Jurkat, Clone E6-1 (cell line): ENCODE measurements at places on chromosomes 5 and 9.

GRCh38 chr9:12863618-12864017 lies 88.8 kb downstream of the LURAP1L start:
- DNase-seq: no peak

GRCh38 chr5:139788294-139788910 lies 7.2 kb upstream of the PSD2 start:
- no peak for DNase-seq

DNA sequence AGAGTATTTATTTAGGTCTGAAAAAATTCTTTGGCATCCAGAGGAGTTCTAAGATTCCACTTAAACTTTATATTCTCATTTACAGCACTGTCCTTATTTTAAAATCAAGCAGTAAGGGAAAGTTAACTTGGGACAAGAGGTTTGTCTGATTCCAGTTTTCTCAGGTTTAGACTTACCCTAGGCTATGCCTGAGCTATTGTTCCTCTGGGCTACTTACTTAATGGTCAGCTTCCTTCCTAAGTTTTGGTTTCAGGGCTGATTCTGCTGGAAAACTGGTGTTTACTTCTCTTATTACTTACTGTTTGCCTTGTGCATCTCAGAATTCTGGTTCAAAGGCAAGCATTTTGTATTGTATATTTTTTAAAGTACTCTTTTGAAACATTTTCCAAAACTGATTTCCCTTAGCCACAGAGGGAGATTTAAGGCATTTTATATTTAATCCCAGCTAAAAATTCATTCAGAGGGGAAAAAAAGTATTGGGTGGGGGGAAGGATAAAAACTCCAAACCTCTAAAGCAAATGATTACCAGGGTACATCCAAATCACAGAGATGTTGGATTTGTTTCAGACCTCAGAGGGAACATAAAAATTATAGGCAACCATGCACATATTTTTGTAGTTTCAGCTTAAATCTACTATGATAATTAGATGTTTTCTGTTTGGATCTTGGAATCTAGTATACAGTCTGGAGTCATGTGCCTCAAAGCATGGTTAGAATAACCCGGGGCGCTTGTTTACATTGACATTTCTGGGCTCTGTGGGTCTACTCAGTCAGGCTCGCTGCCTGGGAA lies 290.0 kb downstream of the ARHGAP26 start:
- DNase-seq: no peak

GRCh38 chr5:44542470-44542869 lies 153.2 kb upstream of the FGF10 start:
- no peak for DNase-seq

DNA sequence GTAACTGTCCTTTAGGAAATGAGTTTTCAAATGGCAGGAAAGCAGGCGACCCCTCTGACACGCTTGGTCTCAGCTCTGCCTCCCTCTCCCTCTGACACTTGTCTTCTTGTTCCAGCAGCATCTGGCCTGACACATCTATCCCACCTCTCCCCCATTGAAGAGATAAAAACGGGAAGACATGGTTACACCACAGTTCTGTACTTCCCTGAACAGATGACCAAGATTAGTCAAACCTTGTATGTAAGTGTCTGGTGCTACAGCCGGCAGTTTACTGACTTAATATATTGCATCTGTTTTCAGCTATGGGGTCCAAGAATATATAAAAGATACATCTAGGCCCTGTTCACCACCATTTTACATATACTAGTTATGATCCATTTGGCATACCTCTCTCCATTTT lies 29.6 kb upstream of the MLLT3 start:
- no peak for DNase-seq

DNA sequence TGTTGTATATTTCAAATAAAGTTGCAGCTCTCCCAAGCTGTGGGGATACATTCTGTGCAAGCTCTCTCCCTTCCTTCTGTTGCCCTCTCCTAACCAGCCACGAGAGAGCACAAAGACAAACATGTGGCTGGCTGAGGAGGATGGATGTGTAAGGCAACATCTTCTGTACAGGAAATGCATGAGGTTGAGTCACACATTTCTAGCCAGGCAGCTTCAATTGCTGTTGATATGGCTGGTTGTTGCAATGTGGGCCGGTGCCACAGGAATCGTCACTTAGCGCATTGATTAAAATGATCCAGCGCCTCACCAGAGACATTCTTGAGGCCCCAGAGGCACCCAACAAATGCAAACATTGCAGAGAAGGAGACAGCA lies 207.1 kb downstream of the ICE1 start:
- DNase-seq: no peak

DNA sequence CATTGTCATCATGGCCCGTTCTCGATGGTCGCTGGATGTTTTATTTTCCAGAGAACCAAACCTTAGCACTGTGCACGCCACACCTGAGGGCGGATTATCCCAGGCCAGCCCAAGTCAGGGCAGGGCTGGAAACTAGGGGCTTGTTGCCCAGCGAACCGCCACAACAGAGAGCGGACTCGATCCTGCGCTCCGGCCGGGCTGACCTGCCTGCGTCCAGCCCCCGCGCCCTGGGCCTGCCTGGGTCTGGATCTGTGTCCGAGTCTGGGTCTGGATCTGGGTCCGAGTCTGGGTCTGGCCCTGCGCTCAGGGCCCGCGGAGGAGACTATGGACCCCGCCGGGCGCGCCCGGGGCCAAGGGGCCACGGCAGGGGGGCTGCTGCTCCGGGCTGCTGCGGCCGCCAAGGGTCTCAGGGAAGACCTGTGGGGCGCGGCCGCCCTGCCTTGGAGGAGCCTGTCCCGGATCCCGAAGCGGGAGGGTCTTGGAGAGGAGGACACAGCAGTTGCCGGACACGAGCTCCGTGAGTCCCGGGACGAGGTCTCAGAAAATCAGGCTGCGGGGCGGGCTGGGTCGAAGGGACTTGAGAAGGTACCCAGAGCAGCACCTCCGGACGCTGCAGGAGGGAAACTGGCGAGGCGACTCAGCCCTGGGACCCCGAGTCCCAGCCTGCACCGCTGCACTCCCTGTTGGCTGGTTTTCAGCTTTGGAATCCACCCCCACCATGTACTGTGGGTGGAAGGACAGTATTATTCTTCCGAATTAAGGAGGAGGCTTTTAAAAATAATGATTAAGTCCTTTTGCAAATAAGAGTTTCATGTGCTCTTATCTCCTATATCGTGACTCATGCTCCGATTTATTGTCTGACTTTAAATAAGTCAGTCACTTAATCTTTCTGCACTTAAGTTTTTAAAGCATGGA lies at the start of gene ANKDD1B:
Gene ANKDD1B, plus strand, starts transcription at position 143 of the 915 bp plus-strand sequence. Its CDS starts 182 bp downstream, at position 325.
- no peak for DNase-seq

DNA sequence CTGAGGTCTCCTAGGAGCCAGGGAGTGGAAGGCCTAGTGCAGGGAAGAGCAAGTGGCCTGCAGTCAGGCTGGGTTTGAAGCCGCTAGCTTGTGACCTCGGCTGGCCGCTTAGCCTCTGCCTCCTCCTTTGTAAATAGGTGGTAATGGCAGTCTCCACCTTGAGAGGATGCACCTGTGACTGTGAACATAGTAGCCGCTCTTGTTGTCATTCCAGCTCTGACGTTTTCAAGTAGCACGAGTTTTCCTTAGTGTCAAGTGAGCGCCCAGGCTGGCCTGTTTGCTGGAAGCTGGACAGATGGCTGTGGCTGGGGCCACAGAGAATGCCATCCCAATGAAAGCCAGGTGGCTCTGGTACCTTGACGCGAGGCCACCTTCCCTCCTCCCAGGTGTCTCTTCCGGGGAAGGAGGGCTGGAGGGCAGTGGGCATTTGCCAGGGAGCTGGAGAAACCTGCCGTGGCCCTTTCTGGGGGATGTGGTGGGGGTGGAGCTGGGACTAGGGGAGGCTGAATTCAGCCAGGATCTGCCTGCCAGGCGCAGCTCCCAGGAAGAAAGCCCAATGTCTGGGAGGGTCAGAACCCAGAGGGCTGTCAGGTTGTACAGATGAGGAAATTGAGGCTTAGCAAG lies 2.5 kb downstream of the ASS1 start:
- no peak for DNase-seq
